ENCODE measurements at places on chromosomes 1 and 21.

DNA sequence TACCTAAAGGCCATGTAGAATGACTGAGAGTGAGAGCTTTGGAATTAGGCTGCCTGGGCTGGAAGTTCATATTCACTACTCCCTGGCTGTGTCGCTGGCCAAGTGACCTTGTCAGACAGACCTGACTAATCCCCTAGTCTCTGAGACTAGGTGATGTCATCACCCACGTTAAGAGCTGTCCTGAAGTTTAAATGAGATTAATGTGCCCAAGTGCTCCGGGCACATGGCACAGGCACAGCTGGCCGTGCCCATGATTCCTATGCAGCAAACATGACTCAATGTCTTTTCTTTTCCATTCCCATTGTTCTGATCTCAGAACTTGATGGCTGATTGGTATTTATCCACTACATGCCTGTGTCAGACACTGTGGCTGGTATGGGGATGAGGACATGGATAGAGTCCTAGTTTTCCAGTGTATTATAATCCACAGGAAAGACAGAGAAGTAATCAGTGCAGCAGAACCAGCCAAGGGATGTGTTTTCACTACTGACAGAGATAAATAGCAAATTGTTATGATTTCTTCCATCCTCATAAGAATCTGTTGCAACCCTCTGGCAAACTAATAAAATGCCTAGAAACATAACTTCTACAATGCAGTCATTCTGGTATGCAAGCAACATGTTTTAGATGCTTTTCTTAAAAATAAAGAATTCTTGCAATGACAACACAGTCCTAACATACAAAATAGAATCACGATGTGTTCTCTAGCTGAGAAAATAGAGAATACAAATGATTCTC is 180.9 kb downstream of the PCP4 start:
- no peak for DNase-seq

DNA sequence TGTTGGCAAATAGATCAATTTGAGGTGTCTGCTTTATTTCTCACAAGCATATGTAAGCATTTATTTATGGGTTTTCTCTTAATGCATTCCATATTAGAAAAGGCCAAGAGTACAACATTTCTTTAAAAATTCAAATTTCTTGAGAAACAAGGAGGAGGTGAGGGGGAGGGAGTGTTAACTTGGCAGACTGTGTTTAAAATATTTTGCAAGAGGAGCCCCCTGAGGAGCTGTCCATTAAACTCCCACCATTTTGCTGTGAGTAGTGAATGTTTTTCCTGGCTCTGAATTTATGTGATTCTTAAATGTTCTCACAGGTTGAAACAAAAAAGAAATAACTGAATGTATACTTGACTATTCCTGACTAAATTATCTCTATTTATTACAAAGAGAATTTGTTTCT is 363.8 kb downstream of the PTPRC start:
- DNase-seq: no peak

DNA sequence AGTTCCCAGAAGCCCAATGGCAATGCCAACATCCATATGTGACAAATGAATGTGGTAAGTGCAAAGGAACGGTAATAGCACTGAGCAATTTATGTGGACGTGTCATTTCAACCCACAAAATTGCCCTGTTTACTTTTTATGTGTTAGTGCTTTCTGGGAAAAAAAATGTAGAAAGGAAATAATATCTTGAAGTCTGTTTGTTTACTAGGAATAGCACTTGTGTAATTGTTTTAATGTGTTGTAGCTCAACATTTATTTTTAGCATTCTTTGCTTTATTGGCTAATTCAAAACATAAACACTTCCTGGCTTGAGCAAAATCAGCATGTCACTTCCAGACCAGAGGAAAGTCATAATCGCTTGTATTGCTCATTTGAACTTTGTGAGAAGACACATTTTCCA is 224.8 kb upstream of the KCNK2 start:
- DNase-seq: no peak

DNA sequence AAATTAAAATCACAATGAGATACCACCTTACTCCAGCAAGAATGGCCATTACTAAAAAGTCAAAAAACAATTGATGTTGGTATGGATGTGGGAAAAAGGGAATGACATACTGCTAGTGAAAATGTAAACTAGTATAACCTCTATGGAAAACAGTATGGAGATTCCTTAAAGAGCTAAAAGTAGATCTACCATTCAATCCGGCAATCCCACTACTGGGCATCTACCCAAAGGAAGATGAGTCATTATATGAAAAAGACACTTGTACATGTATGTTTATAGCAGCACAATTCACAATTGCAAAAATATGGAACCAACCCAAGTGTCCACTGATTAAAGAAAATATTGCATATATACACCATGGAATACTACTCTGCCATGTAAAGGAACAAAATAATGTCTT is 37.2 kb downstream of the SUSD4 start:
- DNase-seq: no peak

GRCh38 chr1:169928438-169929209 is 34.9 kb upstream of the SCYL3 start:
- peak; percentile 51 for DNase-seq

- DNase-seq: no peak
These were observed 3.0 kb downstream of the CNR2 start for GRCh38 chr1:23910144-23910543.

- DNase-seq: no peak
These were observed 134.9 kb upstream of the MAP1LC3C start for GRCh38 chr1:242133796-242134195.

GRCh38 chr1:51119331-51119730 is 17.3 kb downstream of the C1orf185 start:
- no peak for DNase-seq

DNA sequence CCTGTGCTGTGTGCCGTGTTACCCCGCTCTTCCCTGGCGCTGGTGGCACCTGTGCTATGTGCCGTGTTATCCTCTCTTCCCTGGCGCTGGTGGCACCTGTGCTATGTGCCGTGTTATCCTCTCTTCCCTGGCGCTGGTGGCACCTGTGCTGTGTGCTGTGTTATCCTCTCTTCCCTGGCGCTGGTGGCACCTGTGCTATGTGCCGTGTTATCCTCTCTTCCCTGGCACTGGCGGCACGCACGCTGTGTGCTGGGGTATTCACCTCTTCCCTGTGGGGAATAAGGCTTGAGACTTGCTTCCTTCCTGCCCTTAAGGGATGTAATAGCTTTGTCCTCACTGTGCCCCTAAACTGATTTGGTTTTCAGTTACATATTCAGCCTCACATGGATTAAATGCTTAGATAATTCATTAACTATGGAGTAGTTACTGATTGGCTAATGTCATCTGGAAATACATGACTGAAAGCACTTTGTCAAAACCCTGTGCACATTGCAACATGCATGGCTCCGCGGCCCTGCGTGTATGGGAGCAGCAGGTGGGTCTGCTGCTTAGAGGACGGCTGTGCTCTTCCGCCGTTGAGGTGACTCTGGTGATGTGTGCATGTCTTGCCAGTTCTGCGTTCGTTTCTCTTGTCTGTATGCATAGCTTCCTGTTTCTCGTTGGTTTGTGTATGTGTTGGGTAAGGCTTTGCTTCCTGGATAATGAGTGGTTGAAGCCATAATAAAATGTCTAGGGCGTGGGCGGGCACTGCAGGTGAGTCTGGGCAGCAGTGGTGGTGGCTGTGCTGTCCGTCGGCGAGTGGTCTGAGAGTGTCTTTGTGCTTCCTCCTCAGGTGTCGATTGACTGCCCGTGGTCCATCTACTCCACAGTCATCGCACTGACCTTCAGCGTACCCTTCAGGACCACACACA is 17.9 kb upstream of the PWP2 start:
- DNase-seq: peak; percentile 92

- DNase-seq: no peak
These were observed 86.4 kb upstream of the COL6A1 start for GRCh38 chr21:45894906-45895777.

- DNase-seq: no peak
These were observed 216.3 kb upstream of the CAMK1G start for GRCh38 chr1:209367061-209367772.

DNA sequence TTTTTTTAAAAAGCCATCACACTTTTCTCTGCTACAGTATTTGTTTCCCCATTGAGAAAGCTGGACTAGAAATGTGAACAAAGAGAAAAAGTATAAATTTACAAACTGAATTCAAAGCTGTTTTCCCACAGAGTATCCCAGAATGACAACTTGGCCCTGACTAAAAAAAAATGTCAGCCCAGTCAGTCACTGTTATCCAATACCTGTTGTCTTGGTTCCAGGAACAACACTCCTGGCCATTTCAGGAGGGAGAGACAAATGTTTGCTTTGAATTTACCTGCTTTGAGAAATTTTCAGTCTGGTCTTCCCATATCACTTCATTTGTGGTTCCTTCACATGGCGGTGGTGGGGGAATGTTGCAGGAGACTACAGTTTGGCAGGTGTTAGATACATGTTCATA is 46.2 kb downstream of the COLGALT2 start:
- DNase-seq: no peak

GRCh38 chr1:147723691-147724323 is 36.6 kb downstream of the GJA5 start:
- DNase-seq: peak; percentile 46

- peak; percentile 88 for DNase-seq
These were observed 9.9 kb downstream of the MYOM3 start for GRCh38 chr1:24101796-24102586.

DNA sequence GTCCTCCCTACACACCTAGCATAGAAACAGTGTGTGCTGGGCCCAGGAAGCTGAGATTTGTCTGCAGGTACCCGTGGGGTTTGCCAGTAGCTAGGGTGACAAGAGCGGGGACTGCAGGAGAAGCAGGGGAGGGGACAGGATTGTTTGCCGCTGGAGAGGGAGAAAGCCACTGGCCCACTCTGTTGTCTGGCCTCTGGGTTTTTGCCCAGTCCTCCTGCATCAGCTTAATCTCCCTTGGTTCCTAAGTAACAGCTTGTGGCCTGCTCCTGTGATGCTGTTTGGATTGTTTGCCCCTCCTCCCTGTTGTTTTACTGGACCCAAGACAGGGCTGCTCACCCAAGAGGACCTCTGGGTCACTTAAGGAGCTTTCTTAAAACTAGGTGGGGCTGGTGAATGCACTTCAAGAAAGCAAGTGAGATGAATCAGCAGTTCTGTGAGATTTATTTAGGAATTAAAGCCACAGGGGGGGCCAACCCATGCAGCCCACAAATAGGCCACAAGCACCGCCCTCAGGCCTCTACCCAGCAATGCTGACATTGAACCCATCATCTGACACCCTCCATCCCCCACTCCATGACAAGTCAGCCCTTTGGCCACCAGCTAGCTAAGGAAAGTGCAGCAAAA is 142.8 kb downstream of the ZZZ3 start:
- DNase-seq: no peak

GRCh38 chr1:206001476-206001888 is 1.7 kb downstream of the RAB7B start:
- DNase-seq: no peak

GRCh38 chr1:202531472-202531811 is 178.8 kb downstream of the SYT2 start:
- no peak for DNase-seq

GRCh38 chr1:176987016-176987415 is 177.5 kb downstream of the ASTN1 start:
- DNase-seq: no peak

GRCh38 chr21:38239672-38240071 is 17.1 kb upstream of the KCNJ15 start:
- DNase-seq: no peak

DNA sequence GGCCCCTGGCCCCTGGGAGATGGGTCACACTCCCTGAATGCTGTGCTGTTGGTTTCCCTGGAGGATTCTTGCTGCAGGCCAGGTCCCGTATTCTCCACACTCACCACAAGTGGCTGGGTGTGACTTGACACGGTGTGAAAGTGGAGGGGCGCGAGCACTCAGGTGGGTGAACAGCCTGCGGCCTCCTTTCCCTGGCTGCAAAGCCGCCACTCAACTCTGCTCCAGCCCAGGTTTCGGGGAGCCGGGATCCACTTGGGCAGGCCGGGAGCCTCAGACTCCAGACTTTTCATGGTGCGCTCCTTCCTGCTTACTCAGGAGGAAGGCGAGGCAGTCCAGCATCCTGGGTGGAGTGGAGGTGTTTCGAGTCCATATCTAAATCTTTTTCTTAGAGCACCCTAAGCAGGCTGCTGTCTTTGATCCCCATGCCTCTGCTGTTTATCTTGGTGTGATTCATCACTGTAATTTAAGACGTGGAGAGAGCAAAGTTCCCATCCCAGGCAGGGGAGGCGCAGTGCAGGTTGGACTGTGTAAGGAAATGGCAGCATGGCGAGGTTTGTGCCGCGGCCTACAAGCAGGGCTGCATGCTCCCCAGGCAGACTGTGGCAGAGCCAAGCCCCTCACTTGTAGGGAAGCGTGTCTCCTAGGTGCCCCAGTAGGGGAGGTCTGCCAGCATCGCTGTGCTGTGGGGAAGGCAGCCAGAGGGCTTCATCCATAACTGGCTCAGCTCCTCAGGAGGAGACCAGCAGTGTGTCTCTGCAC is 29.6 kb downstream of the VANGL1 start:
- peak; percentile 93 for DNase-seq

GRCh38 chr21:41821756-41822431 is 55.0 kb upstream of the RIPK4 start:
- DNase-seq: no peak

DNA sequence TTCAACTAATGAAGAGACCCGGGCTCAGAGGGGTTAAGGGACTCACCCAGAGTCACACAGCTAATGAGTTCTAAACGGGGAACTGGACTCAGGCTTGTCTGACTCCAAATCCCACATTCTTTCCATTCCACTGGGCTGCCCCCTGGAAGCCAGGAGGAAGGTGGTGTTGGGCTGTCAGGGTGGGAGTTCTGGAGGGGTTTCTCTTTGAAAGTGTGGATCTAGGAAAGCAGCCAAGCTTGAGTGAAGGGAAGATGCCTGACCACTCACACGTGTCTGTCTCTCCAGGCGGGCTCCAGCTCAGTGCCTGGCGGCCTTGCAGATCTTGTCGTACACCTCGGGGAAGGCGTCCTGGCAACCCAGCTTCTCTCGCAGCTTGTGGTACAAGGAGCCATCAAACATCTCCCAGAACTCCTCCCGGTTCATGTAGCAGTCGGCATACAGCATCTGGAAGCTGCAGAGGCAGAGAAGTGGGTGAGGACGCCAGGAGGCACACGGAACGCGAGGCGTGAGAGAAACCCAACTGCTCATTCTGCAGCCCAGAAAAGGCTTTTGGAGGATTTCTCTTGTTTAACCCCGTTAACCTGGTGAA is 35.0 kb downstream of the DHCR24 start:
- DNase-seq: no peak

GRCh38 chr1:100868364-100868995 is 26.2 kb downstream of the EXTL2 start:
- peak; percentile 35 for DNase-seq

- DNase-seq: no peak
These were observed 7.0 kb upstream of the PSEN2 start for GRCh38 chr1:226863446-226863845.

All from small intestine (tissue), 16 donors.